OCI-LY7 (cell line): ENCODE measurements at places on chromosomes 13 and 19. TPM values are rescaled to one million over a fixed set of nuclear protein-coding genes. Genes with fewer than 3 reads are reported as not detected.

GRCh38 chr19:3062165-3063105 lies at the start of gene TLE5:
TSS of gene TLE5 (minus strand) at chr19:3062495. CDS start at chr19:3062200, 295 bp downstream.
- peak; percentile 79 for DNase-seq

- DNase-seq: no peak
Observed at GRCh38 chr13:34217343-34218025, 399.5 kb downstream of the RFC3 start.

- no peak for DNase-seq
Observed at GRCh38 chr19:29411113-29411581, 114.6 kb upstream of the VSTM2B start.

GRCh38 chr19:33794683-33795369 lies 1.8 kb upstream of the KCTD15 start:
- DNase-seq: no peak

- no peak for DNase-seq
Observed at GRCh38 chr19:54418030-54418929, 3.0 kb downstream of the TTYH1 start.

DNA sequence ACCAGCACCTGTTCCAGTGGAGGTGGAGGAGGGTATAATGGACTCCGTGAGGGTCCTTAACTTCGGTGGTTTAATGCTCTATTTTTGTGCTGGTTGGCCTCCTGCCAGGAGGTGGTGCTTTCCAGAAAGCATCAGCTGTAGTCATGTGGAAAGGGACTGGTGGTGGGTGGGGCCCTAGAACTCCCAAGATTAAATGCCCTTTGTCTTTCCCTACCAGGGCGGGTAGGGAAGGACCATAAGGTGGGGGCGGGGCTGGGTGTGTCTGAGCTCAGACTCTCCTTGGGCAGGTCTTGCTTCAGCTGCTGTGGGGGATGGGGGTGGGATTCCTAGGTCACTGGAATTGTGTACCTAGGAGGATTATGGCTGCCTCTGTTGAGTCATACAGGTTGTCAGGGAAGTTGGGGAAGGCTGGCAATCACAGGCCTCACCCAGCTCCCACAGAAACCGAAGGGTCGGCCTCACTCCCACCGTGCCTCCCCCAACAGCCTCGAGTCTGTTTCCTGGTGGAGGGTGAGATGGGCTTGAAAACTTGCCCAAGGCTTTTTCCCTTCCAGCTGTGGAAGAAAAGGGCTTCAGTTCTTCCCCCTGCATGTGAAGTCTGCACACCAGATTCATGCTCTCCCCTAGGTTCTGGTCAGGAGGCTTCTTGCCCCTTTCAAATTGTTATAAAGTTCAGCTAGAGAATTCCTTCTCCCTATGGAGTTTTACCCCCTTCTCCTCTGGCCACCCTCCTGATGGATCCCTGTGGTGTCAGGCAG lies 60.3 kb upstream of the CLDN10 start:
- DNase-seq: no peak

DNA sequence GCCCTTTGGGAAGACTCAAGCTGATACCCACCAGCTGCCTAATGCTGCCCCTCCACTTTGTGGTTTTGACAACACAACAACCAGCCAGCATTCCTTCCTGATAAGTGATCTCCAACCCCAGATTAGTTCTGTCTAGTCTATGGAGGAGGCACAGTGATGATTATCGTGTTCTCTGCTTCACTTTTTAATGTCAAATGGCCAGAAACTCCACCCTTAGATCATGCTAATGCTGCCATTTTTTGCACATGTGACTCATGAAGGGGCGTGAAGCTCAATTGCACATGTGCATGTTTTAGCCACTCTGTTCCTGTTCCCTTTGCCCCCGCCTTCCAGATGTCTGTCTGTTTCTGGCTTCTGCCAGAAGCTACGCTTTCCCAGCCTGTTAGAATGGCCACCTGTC lies 199.8 kb downstream of the COG6 start:
- no peak for DNase-seq

GRCh38 chr19:47241919-47242577 lies 11.0 kb upstream of the BBC3 start:
- DNase-seq: no peak

DNA sequence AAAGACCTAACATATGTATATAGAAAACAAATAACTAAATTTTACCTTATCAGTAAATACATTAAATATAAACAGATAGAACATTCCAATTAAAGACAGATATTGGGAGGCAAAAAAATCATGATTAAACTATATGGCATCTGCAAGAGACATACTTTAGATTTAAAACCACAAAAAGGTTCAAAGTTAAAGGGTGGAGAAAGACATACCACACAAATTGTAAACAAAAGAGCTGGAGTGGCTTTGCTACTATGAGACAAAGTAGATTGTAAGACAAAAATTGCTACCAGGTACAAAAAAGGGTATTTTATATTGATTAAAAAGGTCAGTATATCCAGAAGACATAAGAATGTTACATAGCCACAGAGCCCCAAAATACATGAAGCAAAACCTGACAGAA lies 200.2 kb downstream of the KCNRG start:
- DNase-seq: no peak

DNA sequence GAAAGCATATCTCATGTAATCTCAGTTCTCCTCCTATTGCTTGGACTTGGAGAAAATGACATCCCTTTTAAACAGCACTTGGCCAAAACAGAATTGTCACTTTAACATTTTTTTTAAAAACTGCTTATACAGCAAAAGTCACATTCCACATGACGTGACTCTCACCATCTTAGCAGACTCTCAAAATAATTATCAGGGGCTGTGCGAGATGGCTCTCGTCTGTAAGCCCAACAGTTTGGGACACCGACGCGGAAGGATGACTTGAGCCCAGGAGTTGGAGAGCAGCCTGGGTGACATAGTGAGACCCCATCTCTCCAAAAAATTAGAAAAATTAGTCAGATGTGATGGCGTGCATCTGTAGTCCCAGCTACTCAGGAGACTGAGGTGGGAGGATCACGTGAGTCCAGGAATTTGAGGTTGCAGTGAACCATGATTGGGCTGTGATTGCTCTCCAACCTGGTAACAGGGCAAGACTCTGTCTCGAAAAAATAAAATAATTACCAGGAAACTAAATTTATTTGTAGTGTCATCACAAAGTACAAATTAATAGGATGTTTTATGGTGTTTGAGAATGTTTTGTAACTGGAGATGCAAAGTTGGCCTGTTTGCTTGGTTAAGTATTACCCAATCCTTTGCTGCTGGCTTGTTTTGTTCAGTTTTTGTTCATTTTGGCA lies 8.8 kb downstream of the SAFB start:
- DNase-seq: no peak

DNA sequence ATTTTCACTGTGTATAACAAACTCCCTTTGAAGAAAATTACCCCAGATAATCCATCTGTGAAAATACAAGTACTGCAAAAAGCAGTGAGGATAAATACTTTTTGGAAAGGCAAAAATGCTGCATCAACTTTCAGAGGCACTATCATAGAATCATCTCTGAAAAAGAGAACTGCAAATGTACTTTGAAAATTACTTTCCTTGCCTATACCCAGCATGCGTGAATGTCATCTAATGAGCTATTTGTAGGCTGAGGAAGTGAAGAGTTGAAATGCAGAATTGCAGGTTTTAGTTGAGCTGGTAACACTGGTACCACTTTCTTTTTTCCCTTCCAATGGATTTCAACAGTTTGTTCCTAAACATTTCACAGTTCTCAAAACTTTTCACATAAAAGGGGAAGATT lies 196.7 kb downstream of the TBC1D4 start:
- no peak for DNase-seq

GRCh38 chr13:59197397-59197796 lies 966.3 kb downstream of the DIAPH3 start:
- DNase-seq: no peak

GRCh38 chr13:82797876-82798275 lies 1084.4 kb downstream of the SLITRK1 start:
- no peak for DNase-seq

DNA sequence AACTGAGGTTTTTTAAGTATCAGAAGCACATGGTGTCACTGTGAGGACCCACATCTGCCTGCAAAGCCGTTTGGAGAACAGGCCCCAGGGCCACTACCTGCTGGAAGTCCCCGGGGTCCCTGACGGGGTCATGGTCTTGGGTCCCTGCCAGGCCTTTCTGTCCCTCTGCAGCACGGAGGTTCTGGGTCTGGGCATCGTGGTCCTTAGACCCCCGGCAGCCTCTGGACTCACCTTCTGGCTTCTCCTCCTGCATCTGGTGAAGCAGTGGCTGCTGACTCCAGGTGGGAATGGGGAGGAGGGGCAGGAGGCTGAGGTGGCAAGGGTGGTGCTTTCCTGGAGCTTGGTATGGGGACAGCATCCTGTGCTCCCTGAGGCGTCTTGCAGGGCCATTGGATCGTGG lies 198.6 kb downstream of the TEX29 start:
- no peak for DNase-seq

DNA sequence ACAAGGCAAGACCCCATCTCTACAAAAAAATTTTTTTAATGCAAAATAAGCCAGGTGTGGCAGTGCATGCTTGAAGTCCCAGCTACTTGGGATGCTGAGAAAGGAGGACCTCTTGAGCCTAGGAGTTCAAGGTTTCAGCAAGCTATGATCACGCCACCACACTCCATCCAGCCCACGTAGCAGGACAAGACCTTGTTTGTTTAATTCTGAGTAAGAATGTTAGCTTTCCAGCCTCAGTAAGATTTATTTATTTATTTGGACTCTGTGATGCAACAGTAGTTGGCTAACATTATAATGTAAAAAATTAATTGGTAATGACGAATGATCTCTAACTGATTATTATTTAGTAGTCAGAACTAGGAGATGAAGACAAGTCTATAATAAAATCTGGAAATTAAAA lies 23.3 kb downstream of the N4BP2L2 start:
- no peak for DNase-seq

Gene SIGLEC10
- total RNA-seq: 23.3 and 26.6 TPM in 2 replicates

Gene S1PR5
- not detected in 2 replicates for total RNA-seq

Gene ZNF416
- total RNA-seq: 3.1 and 4.9 TPM in 2 replicates

Gene CGB1
- not detected in 2 replicates for total RNA-seq

Gene ZNF546
- 9.3 and 11.5 TPM in 2 replicates for total RNA-seq

Gene TNFSF13B
- not detected in 2 replicates for total RNA-seq
